Left ventricle myocardium inferior (tissue), 1 donor: ENCODE measurements at places on chromosomes 3 and 15. TPM values are rescaled to one million over a fixed set of nuclear protein-coding genes. Genes with fewer than 3 reads are reported as not detected.
A peak's percentile ranks its signal among the peaks of the same experiment; 100 is the strongest.

Gene MKRN2OS
- 1.8 TPM for total RNA-seq

DNA sequence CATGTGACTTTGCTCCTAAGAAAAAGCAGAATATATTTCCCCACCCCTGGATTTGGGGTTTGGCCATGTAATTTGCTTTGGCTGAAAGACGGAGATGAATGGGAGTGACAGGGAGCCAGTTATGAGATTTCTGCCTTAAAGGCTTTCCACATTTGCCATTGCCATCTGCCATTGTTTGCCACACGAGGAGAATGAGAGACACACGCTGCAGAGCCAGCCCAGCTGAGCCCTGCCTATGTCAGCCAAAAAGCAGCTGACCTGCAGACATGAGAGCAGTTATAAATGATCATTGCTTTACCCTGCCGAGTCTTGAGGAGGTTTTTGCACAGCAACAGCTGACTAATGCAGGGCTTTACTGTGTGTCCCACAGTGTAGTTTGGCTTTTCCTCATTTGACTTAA lies 40.6 kb upstream of the RFTN1 start:
- no peak overlapping the region for H3K27ac ChIP-seq
- no peaks in the 10 kb centered on the region for H3K36me3 ChIP-seq
- no peaks in the 10 kb centered on the region for H3K27me3 ChIP-seq

- H3K27me3 ChIP-seq, result no peaks in the 10 kb centered on the region
- H3K27ac ChIP-seq, result peak overlapping the region; percentile 52
- peaks cover 5% of the 10 kb centered on the region for H3K36me3 ChIP-seq
- no peak for DNase-seq
- no peak overlapping the region for H3K4me3 ChIP-seq
- H3K4me1 ChIP-seq, result peaks cover 25% of the 10 kb centered on the region
Measured at GRCh38 chr3:188440340-188440972, 286.5 kb downstream of the LPP start.

- DNase-seq, result no peak
- H3K36me3 ChIP-seq, result no peaks in the 10 kb centered on the region
- no peak overlapping the region for H3K4me3 ChIP-seq
Measured at GRCh38 chr15:80214910-80215309, 37.1 kb downstream of the CTXND1 start.

DNA sequence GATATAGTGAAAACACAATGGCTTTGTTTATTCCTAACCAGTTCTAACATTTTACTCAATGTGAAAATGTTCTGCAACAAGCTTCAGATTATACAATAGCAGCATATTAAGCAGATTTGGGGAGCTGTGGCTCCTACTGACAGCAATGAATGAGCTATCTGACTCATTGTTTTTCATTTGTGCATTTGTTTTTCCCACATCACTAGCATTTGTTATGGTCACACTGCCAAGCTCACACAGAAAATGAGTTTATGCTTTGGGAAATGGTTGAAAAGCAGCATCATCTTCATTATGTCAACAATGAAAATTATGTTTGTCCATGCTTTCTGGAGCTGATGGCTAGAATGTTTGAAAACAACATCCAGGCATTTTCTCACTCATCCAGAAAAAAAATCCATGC lies 53.5 kb downstream of the ZPLD1 start:
- H3K4me1 ChIP-seq, result no peaks in the 10 kb centered on the region
- no peak overlapping the region for H3K4me3 ChIP-seq
- no peak for DNase-seq
- H3K27ac ChIP-seq, result no peak overlapping the region

GRCh38 chr3:11734-12133 lies 184.8 kb upstream of the CHL1 start:
- no peaks in the 10 kb centered on the region for H3K36me3 ChIP-seq
- H3K4me3 ChIP-seq, result peak overlapping the region; percentile 32
- no peaks in the 10 kb centered on the region for H3K27me3 ChIP-seq
- DNase-seq, result peak; percentile 14

Gene NR1I2
- not detected for total RNA-seq

DNA sequence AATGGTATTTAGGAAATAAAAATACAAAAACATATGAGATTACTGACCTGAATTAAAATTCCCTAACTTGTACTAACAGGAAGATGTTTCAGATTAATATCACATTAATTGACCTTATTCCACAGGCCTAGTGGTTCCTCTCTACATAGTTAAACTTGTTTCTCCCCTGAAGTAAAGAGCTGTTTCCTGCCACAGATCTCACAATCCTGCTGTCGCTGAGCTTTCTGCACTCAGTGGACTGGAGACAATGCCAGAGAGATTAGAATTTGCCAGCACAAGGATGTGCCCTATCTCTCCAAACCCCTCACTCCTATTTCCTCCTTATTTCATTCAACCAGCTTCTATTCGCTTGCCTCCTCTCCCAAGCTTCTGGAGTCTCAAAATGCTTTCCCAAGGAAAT lies 130.6 kb downstream of the CTNNB1 start:
- DNase-seq, result no peak
- no peaks in the 10 kb centered on the region for H3K36me3 ChIP-seq
- H3K4me3 ChIP-seq, result no peak overlapping the region
- H3K27ac ChIP-seq, result no peak overlapping the region
- no peaks in the 10 kb centered on the region for H3K27me3 ChIP-seq
